ENCODE measurements at places on chromosomes 13 and 19.

- peak; percentile 6 for DNase-seq
Observed at GRCh38 chr13:45092663-45093062, 27.6 kb upstream of the GTF2F2 start.

- DNase-seq: peak; percentile 51
Observed at GRCh38 chr13:24178847-24179485, 18.4 kb downstream of the SPATA13 start.

DNA sequence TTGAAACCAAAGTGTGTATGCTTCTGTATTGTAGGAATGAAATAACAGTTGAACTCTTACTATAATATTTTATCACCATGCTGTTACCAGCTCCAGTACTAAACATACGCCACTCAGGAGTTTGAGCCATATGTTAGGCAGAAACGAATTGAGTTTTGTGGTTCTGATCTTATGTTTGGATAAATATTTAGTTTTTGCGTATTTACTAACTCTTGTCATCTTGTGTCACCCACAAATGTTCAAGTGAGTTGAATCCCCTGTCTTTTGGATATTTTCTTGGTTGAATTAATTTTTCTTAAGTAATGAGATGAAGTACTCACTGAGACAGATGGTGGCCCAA is 1.5 kb downstream of the FNDC3A start:
- DNase-seq: no peak

DNA sequence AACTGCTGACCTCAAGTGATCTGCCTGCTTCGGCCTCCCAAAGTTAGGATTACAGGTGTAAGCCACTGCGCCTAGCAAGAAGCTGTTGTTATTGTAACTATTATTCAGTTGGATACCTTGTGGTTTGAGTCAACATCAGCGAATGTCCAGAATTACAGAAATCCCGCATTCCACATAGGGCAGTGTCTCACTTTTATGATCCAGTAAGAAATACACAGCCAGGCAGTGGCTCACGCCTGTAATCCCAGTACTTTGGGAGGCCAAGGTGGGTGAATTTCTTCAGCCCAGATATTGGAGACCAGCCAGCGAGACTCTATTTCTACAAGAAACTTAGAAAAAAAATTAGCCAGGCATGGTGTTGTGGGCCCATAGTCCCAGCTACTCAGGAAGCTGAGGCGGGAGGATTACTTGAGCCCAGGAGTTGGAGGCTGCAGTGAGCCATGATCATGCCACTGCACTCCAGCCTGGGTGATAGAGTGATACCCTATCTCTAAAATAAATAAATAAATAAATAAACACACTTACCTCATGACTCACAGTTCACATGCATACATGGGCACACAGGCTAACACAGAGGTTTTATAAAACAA is 43.8 kb downstream of the SPTBN4 start:
- peak; percentile 19 for DNase-seq

DNA sequence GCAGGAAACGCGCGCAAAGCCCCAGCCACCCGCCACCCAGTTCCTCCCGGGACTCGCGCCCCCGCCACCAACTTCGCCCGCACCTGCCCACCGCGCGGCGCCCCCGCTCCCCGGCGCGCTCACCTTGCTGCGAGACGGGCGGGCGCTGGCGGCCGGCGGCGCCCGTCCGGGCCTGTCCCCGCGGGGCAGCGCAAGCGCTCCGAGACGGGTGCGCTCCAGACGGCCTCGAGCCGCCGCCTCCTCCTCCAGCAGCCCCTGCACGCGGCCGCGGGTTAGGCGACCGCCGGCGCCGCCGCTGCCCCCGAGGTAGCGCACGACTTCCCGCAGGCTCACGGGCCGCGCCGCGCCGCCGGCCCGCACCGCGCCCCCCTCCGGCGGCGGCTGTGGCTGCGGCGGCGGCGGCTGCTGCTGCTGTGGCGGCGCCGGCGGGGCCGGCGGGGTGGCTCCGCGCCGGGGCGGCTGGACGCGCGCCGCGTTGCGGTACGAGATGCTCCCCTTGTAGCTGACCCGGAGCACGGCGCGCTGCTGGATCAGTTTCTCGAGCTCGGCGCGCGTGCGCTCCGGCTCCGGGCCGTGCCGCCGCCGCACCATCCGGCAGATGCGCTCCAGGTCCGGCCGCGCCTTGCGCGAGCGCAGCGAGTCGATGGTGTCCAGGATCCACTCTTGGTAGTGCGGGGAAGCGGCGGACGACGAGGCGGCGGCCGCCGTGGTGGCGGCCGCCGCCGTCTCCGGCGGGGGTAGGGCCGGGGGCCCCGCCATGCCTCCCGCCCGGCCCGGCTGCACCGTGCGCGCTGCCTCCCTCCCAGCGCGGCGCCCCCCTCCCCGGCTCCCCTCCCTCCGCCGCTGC is 666 bp downstream of the SAMD1 start:
- DNase-seq: peak; percentile 50

GRCh38 chr19:36379510-36379819 is 464 bp upstream of the ZFP14 start:
- DNase-seq: no peak

DNA sequence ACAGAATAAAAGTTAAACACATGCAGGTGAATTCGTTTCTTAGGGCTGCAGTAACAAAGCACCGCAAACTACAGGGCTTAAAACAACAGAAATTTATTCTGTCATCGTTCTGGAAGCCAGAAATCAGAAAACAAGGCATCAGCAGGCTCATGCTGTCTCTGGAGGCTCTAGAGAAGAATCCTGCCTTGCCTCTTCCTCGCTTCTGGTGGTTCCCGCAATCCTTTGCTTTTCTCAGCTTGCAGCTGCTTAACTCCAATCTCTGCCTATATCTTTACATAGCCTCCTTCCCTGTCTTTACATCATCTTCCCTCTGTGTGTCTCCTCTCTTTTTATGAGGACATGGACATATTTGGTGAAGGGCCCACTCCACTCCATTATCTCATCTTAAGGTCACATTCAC is 6.2 kb upstream of the NBEA start:
- DNase-seq: no peak

- DNase-seq: no peak
Observed at GRCh38 chr19:16345457-16345856, 20.8 kb downstream of the KLF2 start.

GRCh38 chr13:88005188-88005587 is 334.0 kb downstream of the SLITRK5 start:
- DNase-seq: no peak

- DNase-seq: peak; percentile 32
Observed at GRCh38 chr19:21474671-21475181, 30.7 kb upstream of the ZNF429 start.

DNA sequence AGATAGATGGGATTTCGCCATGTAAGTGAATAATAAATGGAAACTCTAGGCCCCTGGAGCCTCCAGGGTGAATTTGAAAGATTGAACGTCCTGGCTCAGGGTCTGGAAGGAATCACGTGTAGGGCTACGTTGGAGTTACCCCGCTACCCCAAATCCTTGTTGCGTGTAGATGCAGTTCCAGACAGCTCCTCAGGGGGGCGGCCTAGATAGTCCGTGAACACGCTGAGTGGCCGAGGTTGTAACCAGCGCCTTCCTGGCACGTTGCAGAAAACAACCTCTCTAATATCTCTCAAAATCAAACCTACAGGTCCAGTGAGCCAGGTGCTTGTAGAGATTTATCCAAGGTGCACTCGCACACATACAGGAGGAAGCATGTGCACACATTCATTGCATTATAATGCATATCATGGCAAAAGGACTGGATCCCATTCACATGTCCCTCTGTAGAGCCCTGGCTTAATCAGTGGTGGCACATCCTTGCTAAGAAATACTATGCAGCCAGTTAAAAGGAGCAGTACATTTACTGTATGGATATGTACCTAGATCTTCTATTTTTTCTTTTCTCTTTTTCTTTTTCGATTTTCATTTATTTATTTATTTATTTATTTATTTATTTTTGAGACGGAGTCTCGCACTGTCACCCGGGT is 2.5 kb upstream of the KEAP1 start:
- peak; percentile 9 for DNase-seq

- no peak for DNase-seq
Observed at GRCh38 chr19:57633832-57634131, 814 bp downstream of the ZNF211 start.

DNA sequence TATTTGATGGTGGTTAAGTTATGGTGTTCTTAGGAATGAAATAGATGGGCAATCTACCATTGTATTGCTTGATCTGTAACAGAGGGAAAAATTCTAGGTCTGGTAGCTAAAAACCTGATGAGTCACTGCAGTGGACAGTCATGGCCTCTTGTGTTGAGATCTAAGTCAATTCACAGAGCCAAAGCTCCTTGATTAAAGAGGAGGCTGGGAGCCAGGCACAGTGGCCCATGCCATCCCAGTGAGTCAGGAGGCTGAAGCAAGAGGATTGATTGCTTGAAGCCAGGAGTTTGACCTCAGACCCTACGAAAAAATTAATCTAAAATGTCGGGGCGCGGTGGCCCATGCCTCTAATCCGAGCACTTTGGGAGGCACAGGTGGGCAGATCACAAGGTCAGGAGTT is 67.1 kb upstream of the KPNA3 start:
- peak; percentile 96 for DNase-seq

- DNase-seq: peak; percentile 7
Observed at GRCh38 chr13:41751277-41751676, 209.6 kb downstream of the VWA8 start.

DNA sequence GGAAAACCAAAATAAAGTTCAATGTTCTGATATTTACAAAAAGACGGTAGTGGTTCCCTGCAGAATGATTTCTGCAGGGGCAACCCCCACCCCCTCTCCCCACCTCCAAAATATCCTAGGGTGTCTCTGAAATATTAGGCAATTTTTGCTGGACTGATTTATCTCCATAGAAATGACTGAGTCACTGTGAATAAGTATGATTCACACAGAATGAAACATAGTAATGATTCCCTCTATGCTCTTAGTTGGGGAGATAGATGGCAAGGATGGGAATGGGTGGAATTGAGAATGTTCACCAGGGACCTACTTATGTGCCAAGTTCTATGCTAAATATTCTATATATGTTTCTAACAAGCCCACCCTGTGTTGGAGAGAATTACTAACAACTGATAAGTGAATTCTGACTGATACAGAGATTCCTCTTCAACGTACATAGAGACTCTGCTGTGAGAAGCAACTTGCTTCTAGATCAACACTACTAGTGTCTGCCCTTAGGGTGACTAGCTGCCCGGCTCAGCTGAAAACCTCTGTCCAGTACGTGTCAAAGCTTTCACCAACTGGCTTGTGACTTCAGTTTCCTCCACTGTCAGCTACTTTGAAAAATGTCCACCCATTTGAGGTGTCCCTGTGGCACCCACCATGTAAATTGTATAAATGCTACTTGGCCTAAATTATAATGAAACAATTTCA is 38.4 kb upstream of the RAP2A start:
- peak; percentile 46 for DNase-seq

GRCh38 chr13:97798836-97799235 is 154.6 kb upstream of the IPO5 start:
- peak; percentile 4 for DNase-seq

- DNase-seq: peak; percentile 98
Observed at GRCh38 chr13:30870049-30870884, 35.8 kb upstream of the MEDAG start.

GRCh38 chr13:79295906-79296706 is 109.9 kb downstream of the RBM26 start:
- DNase-seq: no peak

Data from HFFc6 (cell line).